ENCODE measurements at places on chromosomes 2 and 18.

GRCh38 chr2:210302326-210302725, 12.6 kb downstream of the MYL1 start:
- DNase-seq: no peak

- DNase-seq: no peak
These were observed 148.0 kb downstream of the SMAD7 start for GRCh38 chr18:48802543-48803290.

DNA sequence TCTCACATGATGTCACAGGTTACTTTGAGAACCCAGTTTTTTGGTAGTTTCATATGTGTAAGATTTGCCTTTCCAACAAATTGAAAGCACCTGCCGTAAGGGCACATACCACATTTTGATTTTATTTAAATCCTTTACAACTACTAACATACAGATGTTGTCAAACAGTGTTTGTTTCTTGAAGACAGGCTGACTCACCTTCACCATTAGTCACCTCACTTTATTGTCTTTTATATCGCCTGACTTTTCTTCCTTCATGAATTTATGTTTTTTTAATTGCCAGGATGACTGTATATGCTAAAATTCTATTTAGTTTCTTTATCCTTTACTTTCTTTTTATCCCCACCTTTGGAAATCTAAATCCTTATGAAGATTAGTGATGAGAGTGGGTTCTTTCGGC, 886.7 kb downstream of the SUCLG1 start:
- DNase-seq: no peak

DNA sequence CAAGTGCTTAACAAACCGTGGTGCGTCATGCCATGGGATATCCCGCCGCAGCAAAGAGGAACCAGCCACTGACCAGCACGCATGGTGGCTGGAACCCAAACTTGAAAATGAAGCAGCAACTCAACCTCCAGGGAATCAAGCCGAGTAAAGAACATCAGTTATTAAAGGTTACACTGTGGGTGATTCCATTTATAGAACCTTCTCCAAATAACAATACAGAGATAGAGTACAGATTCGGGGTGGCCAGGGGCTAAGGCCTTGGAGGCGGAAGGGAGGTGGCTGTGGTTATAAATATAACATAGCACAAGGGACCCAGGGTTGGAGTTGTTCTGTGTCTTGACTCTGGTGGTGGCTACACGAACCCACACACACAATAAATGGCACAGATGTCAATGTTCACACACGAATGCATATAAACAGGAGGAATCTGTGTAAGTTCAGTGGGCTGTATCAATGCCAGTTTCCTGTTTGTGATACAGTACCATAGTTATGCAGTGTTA, 123.1 kb downstream of the EIPR1 start:
- peak; percentile 7 for DNase-seq

GRCh38 chr2:231423176-231423575, 27.7 kb downstream of the B3GNT7 start:
- no peak for DNase-seq

DNA sequence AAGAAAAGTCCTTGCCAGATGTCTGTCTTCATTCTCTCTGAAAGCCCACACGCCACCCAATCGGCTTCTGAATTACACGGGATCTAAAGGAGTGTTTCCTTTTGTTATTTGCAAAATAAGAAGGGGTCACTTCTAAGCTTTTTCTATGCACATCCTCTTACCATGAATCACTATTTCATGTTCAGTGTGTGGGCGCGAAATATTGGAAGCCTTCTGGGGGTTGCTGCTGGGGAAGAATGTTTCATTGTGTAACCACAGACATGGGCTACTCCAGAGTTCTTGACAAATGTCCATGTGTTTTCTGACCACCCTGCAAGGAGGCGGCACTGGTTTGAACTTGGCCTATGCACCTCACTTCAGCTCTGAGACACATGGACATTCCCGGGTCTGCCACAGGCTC, 133.6 kb upstream of the APCDD1 start:
- no peak for DNase-seq

DNA sequence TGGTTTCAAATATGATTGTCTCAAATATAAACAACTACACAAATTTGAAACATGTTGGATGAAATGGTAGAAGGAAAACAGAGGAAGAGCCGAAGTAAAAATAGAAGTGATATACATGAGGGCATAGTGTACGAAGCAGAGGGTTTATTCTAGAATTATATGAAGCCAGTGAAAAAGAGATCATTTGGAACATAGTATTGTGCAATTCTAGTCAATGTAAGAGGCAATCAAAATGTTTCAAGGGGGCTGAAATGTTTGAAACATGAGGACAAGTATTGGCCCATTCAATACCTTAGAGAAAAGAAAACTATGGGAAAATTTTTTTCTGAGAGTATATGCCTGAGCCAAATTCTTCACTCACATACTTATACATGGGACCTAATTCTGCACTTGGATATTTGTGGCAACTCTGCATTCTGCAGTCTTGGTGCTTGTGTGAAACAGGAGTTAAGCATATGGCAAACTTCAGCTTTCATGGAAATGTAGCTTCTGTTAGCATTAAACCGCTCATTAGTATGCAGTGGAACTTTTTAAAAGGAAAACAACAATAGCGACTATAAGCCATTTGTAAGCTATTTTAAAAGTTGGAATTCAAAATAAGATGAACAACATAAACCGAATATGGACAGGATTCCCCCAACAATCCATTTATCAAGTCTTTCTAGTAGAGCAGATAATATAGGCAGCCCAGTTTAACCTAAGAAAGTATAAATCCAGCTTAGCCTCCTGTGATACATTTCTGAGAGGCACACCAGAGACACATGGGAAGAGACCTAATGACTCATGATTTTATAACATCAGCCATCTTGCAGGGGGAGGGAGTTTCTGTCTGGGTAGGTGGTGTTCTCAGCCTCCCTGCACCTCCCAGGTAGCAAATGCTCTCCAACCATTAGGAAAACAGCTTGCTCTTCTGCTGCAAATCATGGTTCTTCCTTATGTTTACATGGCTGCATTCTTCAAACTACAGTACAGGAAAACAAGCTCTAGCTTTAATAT, 197.8 kb downstream of the PAX3 start:
- no peak for DNase-seq

GRCh38 chr2:88483200-88483599, 30.7 kb upstream of the FOXI3 start:
- DNase-seq: no peak

DNA sequence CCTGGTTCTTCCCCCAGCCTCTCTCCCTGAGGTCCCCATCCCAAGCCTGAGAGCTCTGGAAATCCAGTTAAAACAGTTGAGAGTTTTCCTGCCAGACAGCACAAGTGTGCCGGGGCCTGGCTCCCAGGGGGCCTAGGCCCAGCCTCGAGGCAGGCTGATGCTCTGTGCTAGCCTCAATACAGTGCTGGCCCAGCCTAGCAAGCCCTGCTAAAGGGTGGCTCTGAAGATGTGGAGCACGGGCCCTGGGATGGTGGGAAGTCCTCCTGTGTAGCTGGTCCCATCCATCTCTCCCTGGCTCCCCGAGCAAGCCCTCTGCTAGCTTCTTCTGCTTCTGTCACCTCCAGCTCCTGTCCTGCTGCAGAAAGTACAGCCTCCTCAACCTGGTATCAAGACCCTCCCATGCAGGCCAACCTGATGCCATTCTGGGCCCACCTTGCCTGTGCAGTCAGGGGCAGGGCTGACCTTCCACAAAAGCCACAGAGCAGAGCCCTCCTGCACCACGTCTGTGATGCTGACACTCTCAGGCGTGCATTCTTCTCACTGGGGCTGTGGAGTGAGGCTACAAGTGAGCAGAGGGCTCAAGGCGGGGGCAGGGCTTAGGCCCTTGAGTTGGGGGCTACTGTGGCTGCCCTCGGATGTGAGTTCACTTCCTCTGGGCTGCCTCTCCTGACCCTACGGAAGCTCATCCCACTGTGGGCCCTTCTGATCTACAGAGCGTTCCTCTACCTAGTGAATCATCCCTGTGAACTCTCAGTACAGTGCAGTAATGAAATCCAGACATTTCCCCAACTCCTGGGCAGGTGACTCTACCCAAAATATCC, 60.1 kb upstream of the LAPTM4A start:
- DNase-seq: no peak

GRCh38 chr2:222738809-222739208, 67.4 kb downstream of the MOGAT1 start:
- no peak for DNase-seq

DNA sequence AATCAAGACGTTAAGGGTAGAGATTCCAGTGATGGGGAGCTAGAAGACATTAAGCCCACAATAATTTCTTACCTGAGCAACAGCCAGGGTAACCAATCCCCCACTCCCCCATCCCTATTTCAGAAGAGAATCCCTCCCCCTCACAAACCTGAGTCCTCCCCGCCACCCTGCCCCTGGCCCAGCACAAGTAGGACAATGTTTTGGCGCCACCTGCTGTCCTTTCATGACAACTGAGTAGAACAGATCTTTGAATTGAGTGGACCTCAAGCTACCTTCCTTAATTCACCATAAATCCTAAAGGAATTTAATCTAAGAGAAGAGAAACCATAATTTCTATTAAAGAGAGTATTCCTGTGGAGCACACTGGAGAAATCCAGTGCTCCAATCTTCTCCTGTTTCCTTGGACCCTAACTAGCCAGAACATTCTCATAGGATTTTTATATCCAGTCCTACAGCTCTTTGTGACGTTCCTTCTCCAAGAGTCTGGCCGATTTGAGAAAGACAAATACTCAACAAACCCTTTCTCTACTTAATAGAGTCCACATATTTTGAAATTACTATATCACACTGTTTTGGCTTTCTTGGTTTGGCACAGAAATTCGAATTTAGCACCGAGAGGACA, 41.1 kb downstream of the NHEJ1 start:
- DNase-seq: peak; percentile 54

DNA sequence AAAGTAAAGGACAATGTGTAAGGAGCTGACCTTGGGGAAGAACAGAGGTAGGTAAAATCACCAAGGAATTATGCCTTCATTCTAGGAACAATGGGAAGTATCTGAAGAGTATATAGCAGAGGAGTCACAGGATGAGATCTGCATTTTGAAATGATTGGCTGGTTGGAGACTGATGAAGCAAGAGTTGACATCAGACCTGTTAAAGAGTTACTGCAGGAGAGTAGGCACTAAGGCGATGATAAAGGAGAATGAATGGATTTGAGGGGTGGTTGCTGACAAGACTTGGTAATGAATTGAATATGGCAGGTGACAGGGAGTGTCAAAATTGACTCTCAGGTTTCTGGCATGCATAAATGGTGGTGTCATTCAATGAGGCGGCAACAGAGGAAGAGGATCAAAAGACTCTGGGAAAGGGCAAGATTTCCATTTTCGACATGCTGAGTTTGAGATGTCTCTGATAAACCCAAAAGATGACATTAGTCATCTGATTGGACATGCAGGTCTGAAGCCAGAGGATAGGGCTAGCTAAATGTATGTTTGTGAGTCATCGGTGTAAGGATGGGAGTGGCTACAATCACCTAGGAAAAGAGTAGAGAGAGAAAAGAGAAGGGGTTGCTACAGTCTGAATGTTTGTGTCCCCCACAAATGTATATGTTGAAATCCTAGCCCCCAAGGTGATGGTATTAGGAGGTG, 236.5 kb downstream of the DYM start:
- DNase-seq: no peak

GRCh38 chr2:188765522-188766470, 208.4 kb upstream of the COL3A1 start:
- DNase-seq: peak; percentile 27

DNA sequence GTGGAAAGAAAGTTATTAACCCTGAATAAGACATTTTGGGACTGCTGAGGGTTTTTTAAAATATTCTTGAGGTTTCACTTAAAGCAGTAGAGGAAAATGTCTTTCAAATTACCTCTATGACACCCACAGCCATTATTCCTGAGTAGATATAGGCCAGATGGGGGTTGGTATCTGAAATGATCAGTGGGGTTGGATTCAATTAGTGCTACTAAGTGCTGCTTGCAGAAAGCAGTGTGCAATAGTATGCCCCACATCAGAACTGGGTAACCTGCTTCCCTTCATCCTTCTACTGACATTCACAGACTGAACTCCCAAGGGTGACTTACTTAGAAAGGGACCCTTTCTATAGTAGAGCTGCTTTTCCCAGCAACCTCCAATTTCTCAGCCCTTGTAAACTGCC, 7.3 kb upstream of the ETAA1 start:
- no peak for DNase-seq

GRCh38 chr2:60560734-60561644, 7.5 kb upstream of the BCL11A start:
- DNase-seq: no peak

- DNase-seq: no peak
These were observed 267.3 kb downstream of the MTX2 start for GRCh38 chr2:176536439-176537133.
